ENCODE measurements at places on chromosomes 5 and 9.

DNA sequence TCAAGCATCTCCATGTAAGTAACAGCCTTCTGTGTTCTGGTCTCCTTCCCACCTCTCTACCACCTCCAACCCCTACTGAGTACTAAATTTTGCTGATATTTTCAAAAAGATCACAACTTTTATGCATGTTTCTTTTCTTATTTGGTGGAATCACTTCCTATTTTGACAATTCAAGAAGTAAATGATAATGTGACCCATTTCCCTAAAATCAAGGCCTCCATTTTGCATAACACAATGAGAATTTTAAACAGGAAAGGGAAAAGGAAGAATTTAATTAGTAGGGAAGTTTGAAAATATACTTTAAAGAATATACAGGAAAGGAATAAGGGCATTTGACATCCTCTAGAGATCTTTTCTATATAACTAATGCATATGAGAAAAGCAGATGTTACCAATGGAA lies 212.9 kb upstream of the RASA1 start:
- no peak for DNase-seq

GRCh38 chr5:134586866-134587524 lies 45.6 kb downstream of the SAR1B start:
- DNase-seq, result peak; percentile 95

GRCh38 chr5:171846323-171846722 lies 60.7 kb downstream of the SMIM23 start:
- no peak for DNase-seq

DNA sequence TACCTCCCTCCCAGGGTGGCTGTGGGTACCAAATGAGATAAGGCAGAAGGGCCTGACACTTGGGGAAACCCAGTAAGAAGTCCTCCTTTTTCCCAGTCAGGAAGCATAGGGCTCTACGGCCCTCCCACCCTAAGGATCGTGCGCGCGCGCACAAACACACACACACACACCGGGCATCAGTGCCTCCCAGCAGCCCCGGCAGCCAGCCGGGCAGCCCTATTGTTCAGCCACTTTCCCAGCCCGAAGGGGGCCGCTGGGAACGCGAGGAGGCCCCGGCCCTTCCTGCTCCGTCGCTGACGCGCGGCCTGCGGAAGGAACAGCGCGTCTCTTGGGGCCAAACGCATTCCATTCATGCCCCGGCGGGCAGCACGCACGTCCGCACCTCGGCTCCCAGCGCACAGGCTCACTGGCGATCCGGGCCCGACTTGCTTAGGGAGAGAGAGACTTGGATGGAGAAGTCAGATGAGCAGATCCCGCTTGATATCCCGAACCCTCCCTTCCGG lies 22.6 kb downstream of the DUSP1 start:
- DNase-seq, result no peak

GRCh38 chr5:90201923-90202322 lies 207.6 kb downstream of the CETN3 start:
- DNase-seq, result no peak

DNA sequence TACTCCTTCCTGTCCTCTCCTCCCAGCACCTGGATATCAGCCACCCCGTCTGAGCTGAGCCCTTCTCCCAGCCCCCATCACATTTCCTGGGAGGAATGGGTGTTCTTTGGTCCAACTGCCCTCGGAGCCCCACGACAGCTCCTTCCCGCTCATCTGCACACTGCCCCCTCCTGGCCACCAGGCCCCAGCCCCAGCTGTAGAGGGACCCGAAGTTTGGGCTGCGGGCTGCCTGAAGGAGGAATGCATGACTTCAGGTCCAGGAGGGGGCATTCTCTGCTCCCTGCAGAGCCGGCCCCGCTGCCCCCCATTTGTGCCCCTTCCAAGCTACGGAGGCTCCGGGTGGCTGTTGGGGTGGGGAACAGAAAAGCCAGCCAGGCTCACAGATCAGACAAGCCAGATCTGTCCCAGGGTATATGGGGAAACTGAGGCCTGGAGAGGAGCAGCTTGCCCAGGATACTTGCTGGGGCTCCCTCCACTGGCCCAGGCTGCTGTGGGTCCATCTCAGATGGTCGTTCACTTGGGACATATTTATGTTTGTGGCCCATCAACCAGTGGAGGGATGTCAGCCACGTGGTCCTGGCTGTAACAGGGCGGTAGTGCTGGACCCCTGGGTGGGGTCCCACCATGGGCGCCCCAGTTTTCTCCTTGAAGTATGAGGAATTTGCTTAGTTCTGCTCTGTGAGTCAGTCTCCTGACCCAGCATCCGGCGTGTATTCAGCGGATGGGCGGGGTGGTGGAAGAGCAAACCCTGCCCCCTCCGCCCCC lies 33.1 kb downstream of the DAB2IP start:
- no peak for DNase-seq

GRCh38 chr5:132003170-132003744 lies 8.2 kb downstream of the ACSL6 start:
- no peak for DNase-seq

DNA sequence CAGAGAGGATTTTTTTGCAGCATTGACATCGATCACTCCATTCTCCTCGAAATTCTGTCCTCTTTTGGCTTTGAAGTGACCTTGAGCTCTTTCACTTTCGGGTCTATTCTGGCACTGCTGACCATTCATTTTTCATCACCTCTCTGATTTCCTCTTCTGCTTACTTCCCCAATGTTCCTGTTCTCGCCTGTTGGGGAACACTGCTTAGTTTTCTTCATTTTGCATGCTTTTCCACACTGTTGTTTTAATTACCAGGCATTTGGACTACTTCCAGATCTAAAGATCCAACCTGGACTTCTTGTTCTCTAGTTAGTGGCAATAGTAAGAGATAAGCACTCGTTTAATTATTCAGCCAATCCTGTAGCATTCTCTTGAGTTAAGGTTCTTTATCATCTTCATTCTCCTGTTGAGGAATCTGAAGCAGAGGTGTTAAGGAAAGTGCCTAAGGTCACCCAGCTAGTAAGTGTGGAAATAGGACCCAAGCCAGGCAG lies 53.4 kb downstream of the MAN2A1 start:
- DNase-seq, result no peak

DNA sequence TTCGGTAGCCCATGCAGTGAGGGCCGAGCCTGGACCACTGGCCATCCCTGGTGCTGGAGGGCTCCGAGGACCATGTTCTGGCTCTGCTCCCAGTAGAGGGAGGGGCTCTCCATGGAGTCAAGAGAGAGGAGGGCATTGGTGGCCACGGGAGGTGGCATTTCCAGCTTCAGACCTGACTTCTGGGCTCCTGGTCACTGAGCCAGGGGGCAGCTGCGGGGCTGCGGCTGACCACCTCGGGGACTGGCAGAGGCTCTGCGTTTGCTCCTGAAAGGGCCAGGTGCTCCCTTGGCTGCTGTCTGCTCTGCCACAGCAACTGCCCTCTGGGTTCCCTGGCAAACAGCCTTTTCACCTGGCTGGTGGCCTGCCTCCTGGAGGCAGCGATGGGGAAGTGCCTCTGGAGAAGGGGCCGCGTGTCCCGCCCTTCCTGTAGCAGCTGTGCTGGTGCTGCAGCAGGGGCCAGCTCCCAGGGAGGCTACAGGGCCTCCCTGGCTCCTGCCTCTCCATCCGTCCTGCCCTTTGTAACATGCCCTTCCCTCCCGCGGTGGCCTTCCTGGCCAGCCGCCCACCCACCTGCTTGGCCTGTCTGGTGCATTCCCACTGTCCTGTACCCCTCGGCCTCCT lies 144.6 kb downstream of the CACNA1B start:
- peak; percentile 35 for DNase-seq

DNA sequence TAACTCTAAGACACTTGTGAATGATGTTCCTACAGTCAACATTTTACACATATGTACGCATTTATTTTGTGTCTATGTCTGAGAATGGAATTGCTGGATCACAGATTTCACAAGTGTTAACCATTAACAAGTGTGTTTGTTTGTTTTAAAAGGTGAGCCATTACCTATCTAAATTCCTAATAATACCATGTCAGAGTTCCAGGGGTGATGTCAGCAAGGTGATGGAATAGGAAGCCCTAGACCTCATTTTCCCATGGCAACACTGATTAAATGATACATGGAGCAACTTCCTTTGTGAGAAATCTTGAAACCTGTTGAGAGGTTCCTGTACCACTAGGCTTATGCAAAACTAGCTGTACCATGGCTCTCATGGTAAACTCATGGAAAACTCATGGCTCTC lies 309.7 kb downstream of the CYLC2 start:
- DNase-seq, result no peak

DNA sequence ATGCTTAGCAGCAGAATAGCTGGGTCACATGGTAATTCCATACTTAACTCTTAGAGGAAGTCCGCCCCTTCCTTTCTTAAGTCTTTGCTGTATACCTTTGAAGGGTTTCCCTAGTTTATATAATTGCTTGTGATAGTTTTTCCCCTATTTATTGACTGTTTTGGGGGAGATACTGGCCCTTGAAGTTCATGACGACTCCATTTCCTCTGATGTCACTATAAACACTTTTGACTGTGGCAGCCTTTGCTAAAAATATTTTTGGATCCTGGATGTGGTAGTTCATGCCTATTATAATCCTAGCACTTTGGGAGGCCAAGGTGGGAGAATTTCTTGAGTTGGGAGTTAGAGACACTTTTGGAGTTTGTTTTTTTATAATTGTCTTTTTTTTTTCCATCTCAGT lies 38.4 kb downstream of the NSD1 start:
- DNase-seq, result no peak

DNA sequence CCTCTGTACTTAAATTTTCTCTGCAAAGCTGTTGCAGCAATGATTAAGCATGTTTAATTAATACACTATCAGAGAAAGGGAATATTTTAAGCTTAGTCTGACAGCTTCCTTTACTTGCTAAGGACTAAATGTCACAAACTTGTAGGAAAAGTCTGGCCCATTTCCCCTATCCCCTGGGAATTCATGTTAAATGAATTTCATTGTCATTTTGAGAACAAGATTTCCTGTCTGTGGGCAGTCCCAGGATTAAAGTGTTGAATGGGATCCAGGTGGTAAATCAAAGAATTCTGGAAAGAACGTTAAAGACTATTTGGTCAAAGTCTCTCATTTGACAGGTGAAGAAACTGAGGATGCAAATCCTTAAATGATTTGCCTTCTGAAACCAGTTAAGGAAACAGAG lies 214.8 kb downstream of the MPDZ start:
- DNase-seq, result no peak

GRCh38 chr5:105530716-105531261 lies 1968.2 kb upstream of the NUDT12 start:
- no peak for DNase-seq

- DNase-seq, result no peak
Measured at GRCh38 chr5:118891252-118891651, 97.1 kb downstream of the DTWD2 start.

GRCh38 chr5:26690511-26690910 lies 347.9 kb downstream of the CDH9 start:
- DNase-seq, result no peak

DNA sequence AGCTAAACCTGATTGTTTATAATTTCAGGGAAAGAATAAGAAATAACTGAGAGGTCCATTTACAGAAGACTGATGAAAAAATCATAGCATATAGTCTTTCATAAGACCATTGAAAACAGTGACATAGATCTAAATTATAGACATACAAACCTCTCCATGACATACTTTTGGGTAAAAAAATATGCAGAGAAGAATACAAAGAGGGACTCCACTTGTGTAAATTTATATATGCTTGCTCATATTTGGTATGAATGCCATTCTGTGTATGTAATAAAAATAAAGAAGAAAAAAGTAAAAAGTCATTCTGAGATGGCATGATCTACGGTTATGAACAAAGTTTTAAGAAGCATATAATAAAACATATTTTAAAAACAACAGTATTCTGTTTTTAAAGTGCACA lies 310.7 kb downstream of the ASTN2 start:
- DNase-seq, result no peak

DNA sequence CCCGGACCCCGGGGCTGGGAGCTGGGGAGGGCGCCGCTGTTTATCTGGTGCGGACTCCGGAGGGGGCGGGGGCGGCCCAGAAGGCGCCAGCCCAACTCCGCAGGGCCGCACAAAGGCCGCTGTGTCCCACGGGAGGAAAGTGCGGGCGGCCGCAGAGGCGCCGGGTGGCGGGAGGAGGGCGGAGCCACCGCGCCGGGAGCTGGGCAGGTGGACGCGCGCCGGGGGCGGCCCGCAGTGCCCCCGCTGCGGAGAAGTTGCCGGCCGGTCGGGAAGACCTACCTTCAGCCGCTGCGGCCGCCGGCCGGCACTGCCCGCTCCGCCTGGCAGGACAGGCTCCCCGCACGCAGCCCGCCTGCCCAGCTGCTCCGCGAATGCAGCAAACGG lies 43.6 kb downstream of the NACC2 start:
- no peak for DNase-seq

DNA sequence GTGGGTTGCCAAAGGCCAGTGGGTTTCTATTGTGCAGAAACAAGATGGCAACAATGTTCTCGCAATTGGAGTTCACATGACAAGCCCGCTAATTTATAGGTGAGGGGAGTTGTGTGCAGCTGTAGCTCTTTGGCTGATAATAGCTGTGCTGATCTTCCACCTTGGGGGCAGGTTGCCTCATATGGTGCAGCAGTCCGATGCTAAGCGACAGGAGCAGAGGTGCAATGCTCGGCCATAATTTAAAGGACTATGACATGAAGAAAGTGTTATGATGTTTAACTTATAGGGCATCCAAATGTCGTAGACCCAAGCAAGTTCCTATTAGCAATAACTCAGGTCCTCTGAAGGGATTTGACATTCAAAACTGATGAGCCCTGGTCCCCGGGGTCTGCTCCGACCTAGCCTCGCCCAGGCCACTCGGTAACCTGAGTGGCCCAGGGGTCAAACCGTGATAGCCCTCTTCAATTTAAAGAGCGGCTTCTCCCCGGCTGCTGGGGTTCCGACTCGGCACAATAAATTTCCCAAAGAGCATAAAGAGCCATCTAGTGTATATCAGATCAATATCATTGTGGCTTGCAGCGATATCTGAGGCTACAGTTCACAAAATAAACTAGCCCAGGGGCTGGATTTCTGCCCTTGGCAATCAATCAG lies 724.0 kb downstream of the IRX1 start:
- no peak for DNase-seq

- no peak for DNase-seq
Measured at GRCh38 chr9:21317956-21318923, 13.1 kb upstream of the IFNA5 start.

DNA sequence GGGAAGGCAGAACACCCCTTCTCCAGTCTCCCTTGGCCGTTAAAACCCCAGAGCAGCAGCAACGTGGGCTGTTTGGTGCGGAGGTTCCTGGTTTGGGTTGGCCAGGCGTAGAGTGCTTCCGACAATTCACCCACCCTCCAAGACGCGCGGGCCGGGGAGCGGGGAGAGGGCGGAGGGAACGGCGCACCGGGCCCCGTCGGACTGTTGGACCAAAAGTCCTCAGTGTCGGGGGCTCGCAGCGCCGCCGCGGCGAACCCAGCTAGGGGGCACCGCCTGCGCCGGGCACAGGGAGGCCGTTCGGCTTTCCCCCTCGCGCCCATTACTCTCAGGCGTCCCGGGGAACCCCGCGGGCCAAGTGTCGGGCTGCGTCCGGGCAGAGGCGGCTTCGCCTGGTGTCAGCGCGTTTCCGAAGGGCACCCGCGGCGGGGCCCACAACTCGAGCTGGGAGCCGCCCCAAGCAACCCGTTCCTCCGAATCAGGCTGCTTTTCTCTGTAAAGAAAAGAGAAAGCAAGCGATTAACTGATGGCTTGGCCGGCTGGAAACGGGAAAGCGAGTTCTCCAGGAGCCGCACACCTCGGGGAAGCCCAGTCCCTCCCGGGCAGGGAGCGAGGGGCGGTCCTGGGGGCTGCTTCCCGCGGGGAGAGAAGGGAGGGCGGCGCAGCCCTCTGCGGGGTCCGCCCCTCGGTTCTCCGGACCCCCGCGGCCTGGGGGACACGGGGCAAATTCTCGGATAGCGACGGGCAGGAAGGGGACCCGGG lies 145.5 kb downstream of the ERCC6L2 start:
- DNase-seq, result peak; percentile 63
